ENCODE measurements at places on chromosomes 3 and 15.

- DNase-seq = no peak
Observed at GRCh38 chr15:62770752-62771151, 271.8 kb upstream of the TPM1 start.

DNA sequence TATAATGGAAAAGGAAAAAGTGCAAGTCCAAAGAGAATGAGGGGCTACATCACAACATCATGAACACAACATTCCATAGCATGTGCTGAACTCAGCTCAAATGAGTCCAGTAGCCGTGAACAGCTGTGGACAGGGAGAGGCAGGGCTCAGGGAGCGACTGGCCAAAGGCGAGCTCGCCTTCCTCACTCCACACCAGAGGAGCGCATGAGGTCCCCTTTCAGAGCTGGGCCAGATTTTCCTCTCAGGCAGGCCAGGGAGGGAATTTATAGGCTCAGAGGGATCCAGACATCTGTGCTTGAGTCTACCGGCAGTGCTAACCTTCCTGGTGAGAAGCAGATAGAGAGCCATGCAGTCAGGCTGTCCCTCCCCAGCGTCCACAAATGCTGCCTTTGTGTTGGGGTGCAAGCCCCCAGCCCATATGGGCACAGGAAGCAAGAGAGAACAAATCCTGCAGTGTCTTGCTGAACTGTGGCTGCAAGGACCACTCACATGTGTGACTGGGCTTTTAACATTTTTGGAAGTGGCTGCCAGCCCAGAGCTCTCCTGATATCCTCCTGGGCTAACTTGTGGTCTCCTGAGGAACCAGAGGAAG, 32.5 kb downstream of the ARHGEF3 start:
- no peak for DNase-seq

DNA sequence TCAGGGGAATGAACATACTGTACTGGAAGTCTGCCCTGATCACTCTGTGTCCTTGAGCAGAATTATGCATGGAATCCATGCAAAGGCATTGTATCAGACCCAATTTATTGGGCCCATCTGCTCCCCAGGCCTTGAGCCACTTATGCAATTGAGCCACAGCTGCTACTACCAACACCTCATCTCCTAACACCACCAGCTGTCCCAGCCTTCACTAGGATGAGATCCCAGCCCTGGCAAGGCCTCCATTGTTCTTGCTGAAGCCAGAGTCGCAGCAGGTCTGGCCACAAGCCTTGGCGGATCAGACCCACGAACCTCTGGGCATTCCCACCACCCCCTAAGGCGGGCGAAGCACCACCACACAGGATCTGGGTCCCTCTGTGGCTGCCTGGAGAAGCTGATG, 9.2 kb upstream of the NME9 start:
- no peak for DNase-seq

DNA sequence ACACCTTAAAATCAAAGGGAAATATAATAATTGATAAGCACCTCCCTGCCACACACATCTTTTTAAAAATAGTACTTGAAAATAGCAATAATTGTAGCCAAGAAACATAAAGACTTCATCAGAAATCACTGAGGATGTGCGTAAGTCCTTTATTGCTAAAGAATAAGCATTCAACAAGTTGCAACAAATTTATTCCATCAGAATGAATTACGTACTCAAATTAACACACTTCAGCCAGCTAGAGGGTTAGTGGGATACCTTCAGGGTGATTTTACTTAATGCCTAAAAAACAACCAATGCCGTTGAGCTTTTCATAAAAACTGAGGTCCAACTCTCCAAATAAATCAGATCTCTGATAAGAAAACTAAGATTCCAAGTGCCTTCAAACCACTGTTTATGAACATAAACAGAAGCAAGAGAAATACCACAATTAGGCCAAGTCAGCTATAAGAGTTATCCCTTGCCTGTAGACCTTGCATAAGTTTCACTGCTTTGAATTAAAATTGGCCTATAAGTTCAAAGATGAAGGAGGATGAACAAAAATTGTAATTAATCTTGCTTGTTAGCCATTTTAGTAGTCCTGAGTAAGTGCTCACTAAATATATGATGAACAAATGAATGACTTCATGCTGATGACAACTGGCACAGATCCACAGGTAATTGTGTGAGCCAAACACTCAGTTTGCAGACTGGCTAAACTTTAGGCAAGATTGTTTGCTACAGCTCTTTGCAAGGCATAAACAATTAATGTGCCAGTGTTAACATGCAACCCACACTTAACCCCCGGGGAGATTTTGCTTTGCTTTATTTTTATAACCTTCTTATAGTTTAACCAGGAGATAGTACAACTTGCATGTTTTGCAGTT, 375.1 kb upstream of the THBS1 start:
- DNase-seq = no peak

DNA sequence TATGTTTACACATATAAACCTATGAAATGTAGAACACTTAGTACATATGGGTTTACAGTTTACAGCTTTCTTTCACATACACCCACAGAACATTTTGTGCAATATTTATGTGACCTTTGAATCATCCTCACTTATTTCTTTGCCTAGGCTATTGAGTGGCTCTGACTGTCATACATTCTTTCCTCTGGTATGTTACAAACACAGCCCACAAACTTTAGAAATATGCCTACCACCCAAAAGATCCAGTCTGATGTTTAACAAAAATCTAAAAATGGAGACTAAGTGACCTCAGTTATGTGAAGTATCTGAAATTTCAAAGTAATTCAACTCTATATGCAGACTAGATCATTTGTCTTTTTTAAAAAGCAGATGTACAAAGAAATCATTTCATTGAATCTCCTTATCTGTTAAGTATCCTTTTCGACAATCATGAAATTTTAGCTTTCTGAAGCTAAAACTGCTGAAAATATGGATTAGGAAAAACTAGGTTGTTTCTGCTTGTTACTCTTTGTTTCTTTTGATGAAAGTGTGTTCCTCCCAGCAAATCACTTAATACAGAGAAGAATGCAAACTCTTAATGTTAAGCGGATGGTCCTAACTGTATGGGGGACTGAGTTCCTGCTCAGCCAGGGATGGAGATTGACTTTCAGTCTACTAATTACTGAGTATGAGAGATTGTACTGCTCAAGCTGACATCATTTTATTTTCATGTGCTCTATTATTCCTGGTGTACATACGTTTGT, 27.7 kb downstream of the CCDC54 start:
- DNase-seq = no peak

DNA sequence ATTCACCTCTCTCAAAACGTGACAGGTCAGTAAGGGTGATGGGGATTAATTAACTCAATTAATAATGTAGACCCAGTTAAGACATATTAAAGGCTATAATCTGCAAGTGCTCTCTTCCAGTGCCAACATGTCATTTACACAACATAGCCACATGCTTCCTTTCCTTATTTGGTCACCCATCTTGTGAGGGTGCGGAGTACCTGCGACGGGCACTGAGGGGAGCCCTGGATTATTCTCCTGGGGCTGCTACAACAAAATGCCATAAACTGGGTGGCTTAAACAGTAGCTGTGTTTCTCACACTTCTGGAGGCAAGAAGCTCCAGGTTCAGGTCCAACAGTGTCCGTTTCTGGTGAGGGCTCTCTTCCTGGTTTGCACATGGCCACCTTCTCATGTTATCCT, 157.4 kb upstream of the LRTM1 start:
- no peak for DNase-seq

DNA sequence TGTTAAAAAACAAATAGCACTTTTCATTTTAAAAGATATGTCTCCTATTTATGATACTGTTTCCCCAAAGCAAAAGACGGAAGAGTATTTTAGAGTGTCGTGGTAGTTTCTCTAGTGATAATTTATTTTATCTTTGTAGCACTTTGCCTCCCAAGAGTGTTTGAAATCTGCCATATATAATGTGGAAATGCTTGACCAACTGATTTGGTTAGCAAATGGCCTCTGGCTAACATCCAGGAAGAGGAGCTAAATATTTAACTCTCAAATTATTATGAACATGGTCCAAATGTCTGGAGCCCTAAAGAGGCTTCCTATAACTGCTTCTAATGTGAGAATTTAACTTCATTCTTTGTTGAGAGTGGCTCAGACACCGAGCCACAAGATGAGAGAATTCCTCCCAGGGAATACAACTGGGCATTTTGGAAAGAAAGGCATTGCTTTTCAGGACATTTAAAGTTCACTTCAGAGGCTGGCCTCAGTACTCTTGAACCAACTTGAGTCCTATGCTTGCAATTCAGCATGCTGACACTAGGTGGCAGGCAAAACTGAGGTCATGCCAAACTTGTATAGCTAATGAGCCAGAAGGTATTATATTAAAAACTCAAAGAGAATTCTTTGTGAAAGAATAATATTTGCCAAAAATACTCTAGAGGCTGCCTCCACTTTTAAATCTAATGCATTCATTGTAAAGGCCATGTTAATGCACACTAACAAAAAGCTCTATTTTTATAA, 104.5 kb downstream of the RARB start:
- DNase-seq = no peak

- DNase-seq = no peak
Observed at GRCh38 chr3:158573714-158574113, 2.7 kb downstream of the MLF1 start.

GRCh38 chr3:137078040-137078439, 120.3 kb downstream of the IL20RB start:
- DNase-seq = no peak

- DNase-seq = no peak
Observed at GRCh38 chr3:113712129-113712528, 15.7 kb upstream of the USF3 start.

- DNase-seq = no peak
Observed at GRCh38 chr3:4774531-4774930, 204.7 kb upstream of the BHLHE40 start.

DNA sequence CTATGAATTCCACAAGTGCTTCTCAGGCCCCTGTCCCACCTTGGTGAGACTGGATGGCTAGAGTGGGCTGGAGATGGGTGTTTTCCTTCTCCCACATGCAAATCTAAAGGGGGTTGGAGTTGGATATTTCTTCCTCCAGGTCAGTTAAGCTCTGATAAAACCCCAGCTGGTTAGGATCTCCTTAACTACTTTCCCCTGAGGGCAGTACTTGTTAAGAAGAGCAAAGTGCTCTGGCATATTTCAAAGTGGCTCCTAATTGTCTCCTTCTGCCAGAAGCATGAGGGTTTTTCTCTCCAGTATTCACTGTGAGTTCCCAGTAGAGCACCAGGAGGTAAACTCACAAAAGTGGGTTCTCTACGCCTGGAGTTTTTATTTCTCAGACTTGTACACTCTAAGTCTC, 31.4 kb downstream of the COL6A6 start:
- DNase-seq = no peak

DNA sequence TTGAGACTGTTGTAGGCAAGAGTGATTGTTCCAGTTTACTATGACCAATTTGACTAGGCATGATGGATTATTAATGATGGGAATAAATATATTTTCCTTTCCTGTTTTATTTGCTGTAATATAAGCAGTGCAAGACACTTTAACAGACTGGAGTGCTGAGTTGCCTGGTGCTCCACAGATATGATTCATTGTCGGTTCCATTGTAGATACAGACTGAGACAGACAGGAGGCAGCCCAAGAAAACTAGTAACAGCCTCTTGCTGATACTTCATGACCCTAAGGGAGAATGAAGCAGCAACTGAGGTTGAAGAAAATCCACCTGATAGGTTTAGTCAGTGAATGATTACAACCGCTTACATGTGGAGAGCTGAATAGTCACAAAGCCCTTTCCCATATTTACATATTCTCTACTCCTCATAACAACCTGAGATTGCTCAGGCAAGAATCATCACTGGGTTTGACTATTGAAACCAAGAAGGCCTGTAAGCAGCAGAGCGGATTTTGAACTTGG, 235.1 kb upstream of the TPRG1 start:
- DNase-seq = no peak

DNA sequence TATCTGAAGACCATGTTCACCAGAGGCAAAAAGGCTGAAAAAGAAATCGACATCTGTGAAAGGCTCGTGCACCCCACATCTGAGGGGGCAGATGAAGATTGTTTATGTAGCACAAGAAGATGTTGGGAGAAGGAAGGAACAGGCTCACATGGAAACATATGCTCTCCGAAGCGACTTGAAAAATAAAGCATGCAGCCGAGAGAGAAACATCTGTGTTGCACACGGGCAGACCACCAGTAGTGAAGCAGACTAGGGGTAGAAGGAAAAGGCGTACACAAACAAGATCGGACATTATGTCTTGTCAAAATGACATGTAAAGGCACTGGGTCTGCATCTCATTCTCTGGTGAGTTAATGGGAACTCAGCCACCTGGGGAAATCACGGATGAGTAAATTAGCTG, 356.5 kb downstream of the ZIC4 start:
- no peak for DNase-seq
